Nucleus accumbens (tissue), 56 donors: ENCODE measurements at places on chromosomes 5 and 9.

DNA sequence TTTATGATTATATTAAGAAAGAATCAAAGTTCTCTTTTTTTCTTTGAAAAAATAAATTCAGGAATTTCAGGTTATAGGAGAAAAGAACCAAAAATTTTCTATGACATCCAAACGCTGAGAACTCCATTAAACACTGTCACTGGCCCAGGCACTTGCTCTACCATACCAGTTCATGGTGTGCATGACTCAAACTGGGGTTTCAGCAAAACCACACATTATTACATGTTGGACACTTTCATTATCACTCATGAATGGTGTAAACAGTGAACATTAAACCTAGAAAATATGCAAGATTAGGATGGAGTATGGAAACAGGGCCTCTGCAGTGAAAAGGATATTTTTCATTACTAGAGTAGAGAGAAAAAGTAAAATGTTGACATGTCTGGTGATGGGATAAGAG, 369.9 kb upstream of the FAM174A start:
- DNase-seq: no peak

- no peak for DNase-seq
Observed at GRCh38 chr9:98923451-98924123, 20.1 kb upstream of the COL15A1 start.

DNA sequence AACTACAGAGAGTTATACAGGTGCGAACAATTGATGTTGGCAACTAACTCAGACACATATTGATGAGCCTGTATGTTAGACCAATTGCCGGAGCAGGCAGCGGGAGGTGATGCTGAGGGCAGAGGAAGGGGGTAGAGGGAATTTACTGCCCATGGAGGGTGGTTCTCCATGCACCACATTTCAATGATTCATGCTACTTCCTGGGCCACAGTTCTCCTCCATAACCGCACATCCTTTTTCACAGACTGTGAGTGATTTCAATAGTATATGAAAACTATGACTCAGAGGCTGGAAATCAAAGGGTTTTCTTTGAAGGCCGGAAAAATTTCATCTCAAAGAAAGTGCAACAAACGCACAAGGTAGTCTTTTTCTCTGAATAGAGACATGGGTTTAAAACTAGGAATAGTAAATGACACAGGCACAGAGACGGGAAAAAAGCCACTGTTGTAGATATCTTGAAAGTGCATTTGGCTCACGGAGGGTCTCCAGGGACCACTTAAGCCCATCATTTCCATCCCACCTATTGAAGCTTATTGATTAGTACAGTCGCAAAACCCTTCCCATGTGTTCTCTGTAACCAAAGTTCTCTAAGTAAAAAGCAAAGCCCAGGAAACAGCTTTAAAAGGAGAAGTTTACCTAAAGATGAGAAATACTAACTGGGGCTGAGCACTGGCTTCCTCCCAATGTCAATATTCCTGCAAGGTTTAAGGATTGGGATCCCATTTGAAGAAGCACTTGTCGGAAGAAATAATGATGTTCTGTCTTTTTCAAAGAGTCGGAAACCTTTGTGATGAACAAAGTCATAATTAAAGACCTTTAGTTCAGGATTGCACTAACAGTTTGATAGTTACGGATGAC, 28.0 kb upstream of the ADAM19 start:
- no peak for DNase-seq

- DNase-seq: no peak
Observed at GRCh38 chr5:125152461-125153189, 406.2 kb upstream of the ZNF608 start.

DNA sequence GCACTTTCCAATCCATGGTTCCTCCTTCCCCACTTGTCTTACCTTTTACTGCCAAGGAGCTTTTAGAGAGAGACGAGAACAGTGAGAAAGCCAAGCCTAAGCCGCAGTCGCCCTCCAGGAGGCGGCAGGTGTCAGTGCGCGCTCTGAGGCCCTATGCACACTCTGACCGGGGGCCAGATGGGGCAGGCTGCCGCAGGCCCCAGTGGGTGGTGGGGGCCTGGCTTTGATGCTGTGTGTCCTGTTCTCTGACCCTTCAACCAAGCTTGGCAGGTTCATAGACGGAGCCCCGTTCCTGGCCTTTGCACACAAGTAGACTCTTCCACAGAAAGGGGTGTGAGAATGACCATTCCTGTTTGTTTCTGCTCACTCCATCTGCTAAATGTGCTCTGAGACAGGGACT, 77.3 kb downstream of the WNK2 start:
- no peak for DNase-seq

- no peak for DNase-seq
Observed at GRCh38 chr5:120405286-120405864, 58.7 kb upstream of the PRR16 start.

DNA sequence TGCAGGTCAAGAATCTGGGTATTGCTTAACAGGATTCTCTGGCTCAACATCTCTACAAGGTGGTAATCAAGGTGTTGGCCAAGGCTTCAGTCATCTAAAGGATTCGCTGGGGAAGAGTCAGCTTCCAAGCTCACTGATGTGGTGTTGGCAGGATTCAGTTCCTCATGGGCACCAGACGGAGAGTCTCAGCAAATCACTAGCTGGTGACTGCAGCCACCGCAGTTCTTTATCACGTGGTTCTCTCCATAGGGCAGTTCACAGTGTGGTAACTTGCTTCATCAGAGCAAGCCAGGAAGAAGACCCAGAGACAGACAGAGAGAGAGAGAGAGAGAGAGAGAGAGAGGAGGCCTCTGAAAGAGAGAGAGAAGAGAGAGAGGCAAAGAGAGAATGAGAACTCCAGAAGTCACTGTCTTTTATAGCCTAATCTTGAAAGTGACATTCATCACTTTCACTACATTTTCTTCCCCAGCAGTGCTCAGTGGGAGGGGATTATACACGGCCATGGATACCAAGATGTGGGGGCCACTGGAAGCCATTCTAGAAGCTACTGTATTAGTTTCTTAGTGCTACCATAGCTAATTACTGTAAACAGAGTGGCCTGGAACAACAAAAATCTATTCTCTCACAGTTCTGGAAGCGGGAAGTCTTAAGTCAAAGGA, 109.2 kb upstream of the SMIM23 start:
- DNase-seq: no peak

GRCh38 chr9:112125951-112126388, 49.1 kb downstream of the SUSD1 start:
- no peak for DNase-seq

DNA sequence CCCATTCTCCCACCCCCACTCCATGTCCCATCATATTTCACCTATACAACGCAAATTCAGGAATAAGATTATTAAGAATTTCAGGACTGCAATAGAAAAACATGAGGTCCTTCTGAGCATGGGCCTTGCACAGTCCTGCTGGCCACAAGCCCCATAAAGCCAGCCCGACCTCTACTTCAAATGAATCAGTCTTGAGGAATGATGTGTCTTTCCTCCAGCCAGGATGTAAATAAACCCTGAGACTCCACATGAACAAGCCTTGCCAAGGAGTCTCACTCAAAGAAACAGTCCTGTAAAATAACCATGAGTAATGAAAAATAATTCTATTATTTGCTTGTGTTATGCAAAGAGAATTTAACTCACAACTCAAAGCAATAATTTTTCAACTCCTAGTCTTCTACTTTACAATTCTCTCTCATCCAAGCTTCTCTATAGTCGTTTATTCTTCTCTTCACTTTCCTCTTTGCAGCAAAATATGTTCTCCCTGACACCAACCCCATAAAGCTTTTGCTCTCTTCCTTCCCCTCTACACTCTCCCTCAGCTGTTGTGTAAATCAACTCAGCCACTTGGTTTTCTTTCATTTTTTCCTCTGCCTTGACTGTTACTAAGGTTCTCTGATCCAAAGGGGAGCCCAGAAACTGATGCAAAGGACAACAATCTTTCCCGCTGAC, 140.1 kb upstream of the MOCS2 start:
- DNase-seq: no peak

DNA sequence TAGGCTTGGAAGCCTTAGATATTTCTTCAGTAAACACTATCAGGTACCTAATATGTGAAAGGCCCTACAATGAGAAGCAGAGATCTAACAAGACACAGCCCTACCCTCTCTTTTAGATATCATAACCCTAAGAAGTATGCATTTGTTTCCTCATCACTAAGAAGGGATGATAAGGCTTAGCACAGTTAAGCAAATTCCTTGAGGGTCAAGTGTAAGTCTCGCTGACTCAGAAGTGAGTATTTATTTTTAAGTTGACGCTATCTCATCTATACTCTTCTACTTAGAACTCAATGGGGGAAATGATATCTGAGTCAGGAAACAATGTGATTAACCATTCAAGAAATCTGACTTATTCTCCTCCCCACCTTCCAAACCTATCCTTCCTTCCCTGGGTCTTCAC, 149.7 kb downstream of the ESM1 start:
- no peak for DNase-seq

- no peak for DNase-seq
Observed at GRCh38 chr5:68709239-68709638, 384.6 kb upstream of the SLC30A5 start.

DNA sequence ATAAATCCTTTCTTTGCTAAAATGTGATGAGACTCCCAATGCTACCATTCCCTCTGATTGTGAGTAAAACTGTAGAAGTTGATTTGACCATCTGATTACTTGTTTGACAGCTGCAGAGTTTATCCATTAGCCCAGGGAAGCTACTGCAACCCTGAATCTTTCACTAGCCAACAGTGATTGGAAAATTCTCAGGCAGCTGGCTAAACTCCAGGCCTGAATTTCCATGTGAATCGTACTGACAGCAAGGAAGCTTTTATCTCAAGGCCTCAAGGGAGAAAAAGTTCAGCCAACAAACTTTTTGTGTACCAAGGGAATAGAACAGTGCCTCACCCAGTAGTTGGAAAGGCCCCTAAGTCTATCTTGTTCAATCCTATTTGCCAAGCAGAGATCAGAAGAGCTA, 246.7 kb upstream of the TRPM3 start:
- no peak for DNase-seq

DNA sequence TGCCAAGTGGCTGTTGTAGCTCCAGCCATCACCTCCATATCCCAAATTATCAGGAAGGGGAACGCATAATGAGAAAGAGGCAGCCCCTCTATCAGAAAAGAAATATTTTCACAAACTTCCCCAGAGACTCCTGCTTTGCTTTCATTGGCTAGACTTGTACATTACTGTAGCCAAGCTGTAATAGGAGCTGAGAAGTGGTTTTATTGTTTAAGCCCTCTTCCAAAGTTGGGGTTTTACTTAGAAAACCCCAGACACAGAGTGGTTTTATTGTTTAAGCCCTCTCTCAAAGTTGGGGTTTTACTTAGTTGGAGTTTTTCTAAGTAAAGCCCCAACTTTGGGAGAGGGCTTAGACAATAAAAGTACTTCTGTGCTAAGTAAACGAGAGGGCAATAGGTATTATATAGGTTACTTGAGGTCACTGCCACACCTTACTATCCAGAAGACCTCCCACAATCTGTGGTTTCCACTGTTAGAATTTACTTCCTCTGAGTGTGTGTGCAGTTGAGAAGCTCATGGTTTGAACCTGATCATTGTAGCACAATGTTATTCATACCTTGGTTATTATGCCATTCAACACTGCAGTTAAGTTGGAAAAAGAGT, 215.7 kb upstream of the OTULINL start:
- no peak for DNase-seq

- peak; percentile 23 for DNase-seq
Observed at GRCh38 chr9:35341585-35341984, 148.3 kb upstream of the RUSC2 start.

DNA sequence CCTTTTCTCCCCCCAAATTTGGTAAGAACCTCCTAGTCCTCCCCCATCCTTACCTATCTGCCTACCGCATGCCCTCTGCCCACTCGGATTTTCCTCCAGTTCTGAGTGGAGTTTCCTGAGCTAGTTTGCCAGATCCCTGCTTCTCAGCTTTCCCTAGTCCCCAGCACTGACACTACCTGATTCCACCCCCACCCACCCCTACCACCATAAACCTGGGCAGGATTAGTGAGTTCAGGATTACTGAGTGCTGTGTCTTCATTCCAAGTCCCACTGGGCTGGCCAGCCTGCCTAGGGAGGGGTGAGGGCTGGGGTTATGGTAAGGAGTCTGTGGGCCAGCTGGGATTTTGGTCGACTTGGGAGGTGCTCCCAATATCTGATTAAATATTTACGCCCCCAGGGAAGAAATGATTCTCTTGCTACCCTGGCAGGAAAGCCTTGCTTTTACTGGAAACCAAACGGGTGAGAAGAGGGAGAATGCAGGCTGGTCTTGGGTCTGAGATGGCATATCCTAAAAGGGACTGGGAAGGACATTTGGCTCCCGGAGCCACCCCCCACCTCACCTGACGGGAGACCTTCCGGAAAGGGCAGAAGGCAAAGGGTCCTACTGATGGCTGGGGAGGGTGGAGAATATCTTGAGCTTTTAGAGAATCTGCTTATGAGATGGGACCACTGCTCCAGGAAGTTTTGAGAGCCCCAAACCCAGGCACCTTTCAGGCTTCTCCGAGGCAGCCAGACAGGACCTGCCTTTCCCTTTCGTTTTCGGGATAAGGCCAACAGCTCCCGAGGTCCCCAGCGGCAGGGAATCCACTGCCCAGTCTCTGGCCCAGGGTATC, 3.7 kb downstream of the PITX1 start:
- DNase-seq: no peak

- DNase-seq: no peak
Observed at GRCh38 chr9:135914921-135915320, 7.6 kb upstream of the CAMSAP1 start.

DNA sequence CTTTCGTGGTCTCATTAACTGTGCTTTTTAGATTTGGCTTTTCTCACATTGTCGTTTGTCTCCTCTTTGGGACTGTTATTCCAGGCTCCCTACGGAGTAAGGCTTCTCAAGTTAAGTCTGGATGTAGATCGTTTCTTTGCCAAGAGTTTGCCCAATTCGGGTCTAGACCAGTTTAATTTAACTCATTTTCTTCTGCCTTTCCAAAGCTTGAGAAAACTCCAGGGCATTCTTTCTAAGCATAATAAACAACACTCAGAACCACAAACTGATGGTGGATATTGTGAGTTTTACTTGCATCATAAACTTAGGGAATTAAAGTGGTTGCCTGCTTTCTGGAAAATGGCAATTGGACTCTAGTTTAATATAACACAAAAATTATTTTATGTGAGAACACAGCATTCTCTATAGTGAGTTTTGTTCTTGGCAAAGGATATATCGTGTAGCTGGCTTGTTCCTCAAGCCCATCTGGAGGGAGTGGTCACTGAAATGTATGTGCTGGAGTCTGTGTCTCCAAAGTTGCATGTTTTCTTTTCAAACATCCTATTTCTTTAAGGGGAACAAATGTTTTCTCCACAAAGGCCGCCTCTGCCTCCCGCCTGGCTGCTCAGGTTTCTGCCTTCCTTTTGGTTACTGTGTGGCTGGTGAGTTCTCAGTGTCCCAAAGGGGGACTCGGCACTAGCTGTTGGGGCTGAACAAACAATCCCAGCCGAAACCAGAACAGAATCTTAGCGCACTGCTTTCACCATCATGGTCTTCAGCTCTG, 211.3 kb upstream of the FBN2 start:
- no peak for DNase-seq

GRCh38 chr9:12784461-12785259, 9.8 kb downstream of the LURAP1L start:
- no peak for DNase-seq

DNA sequence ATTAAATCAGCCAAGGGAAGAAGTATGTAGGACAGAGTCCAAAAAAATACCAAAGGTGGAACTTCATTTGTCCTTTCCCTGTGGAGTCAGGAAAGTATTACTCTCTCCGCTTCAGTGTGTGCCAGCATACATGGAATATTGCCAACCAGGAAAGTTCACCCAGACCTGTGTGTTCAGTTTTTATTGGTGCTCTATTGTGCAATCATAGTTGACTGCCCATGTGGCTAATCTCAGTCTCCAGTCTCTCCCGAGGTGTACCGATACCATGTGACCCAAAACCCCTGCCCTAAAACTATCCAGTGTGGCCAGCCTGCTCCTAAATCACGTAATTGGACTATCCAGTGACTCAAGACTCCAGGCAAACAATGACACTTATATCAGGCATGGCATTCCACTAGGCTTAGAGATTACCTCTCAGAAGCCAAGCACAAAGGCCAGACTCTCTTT, 38.8 kb downstream of the NFX1 start:
- DNase-seq: no peak
